B cell (primary cell): ENCODE measurements at places on chromosomes 16 and 17. TPM values are rescaled to one million over a fixed set of nuclear protein-coding genes. Genes with fewer than 3 reads are reported as not detected.

ZP2 gene
- not detected in 2 replicates for total RNA-seq

RHOT1 gene
- total RNA-seq = 24.6 and 27.9 TPM in 2 replicates

IGF2BP1 gene
- total RNA-seq = 0.27 TPM in 1 of 2 replicates, not detected in the other

SMPD3 gene
- 1.2 and 1.3 TPM in 2 replicates for total RNA-seq

GPR142 gene
- not detected in 2 replicates for total RNA-seq

GLTPD2 gene
- not detected in 2 replicates for total RNA-seq

HIGD1B gene
- total RNA-seq = not detected in 2 replicates

QPRT gene
- total RNA-seq = 0.22 and 0.24 TPM in 2 replicates

TAC4 gene
- total RNA-seq = not detected in 2 replicates

ZNF821 gene
- 31.2 and 35.6 TPM in 2 replicates for total RNA-seq

LRRC75A gene
- 2.5 and 3.4 TPM in 2 replicates for total RNA-seq

SMIM5 gene
- 0.61 and 0.62 TPM in 2 replicates for total RNA-seq

COQ9 gene
- total RNA-seq = 41.5 and 44.6 TPM in 2 replicates

SOX15 gene
- 0.51 and 0.96 TPM in 2 replicates for total RNA-seq
